Right renal cortex interstitium (tissue), 3 donors: ENCODE measurements at places on chromosomes 1 and 21.

- DNase-seq = no peak
These were observed 276.4 kb downstream of the SPATA17 start for GRCh38 chr1:217907504-217907903.

- DNase-seq = no peak
These were observed 46.9 kb downstream of the TNNT2 start for GRCh38 chr1:201330541-201330940.

- no peak for DNase-seq
These were observed 562.6 kb downstream of the PTPRU start for GRCh38 chr1:29798699-29799566.

DNA sequence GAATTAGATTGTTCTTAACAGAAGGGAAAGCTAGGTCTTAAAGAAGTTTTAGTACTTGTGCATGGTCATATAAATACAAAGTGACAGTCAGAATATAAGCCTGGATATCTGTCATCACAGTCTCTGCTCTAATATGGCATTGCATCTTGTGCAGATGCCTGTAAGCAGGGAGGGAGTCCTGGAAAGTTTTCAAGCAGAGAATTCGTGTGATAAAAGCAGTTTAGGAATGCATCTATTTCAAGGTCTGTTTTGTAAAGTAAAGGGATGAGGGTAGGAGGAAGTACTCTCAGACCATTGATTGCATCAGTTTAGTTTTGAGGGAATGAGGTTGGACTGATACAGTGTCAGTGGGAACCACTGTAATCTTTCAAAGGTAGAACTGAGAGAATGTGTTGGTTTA lies 30.6 kb downstream of the IARS2 start:
- no peak for DNase-seq

DNA sequence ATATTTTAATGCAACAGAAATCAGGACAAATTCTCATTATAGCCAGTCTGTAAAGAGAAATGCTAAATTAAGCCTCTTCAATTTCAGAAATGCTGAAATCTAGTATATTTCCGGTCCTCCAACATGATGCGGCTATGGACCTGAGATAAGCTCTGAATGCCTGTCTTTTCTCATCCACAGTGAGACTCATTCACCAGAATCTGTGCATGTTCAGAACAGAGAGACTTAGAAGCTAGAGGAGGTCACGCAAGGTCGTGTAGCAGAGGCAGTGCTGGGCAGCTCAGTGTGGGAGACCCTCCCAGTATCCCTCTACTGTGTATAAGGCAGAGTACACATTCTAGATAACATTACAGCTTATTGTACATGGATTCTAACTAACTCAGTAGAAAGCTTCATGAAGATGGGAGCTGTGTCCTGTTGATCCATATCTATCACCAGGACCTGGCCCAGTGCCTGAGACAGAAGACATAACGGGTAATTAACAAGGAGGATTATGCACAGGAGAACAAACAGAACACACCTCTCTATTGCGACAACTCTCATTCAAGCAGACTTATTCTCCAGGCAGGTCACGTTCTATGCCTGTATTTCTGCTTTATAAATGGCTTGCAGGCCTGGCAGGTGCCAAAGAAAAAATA lies 97.0 kb upstream of the COA6 start:
- DNase-seq = no peak

DNA sequence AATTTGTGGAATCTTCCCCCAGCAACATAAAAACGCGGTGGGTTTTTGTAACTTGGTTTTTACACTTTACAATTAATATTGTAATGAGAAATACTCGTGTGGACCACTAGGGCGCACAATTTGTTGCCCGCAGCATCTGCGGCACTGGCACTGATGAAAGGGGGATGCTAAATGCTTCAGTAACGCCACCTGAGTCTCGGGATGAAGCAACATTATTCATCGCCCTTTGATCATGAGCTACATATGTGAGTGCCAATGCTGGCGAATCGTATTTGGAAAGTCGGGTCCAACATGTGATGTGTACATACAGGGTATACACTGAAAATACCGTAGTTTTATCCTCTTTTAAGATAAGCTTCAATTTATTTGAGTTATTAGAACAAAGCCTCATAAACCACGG lies 34.2 kb upstream of the COX20 start:
- DNase-seq = no peak

DNA sequence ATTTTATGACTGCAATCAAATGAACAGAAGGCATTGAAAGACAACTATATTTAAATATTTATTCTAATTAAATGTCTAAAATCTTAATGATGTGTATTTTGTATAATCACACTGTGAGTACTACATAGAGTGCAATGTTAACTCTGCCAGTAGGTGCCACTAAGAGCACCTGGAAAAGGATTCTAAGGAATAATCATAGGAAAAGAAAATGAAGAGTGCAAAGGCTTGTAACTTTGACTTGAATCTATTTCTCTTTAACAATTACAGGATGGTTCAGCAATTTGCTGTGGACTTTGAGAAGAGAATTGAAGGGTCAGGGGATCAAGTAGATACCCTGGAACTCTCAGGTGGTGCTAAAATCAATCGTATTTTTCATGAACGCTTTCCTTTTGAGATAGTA lies 200.4 kb downstream of the DNM3 start:
- no peak for DNase-seq

GRCh38 chr1:223742856-223743517 lies 30.6 kb downstream of the CAPN2 start:
- no peak for DNase-seq
